ENCODE measurements at places on chromosomes 7 and 10.

DNA sequence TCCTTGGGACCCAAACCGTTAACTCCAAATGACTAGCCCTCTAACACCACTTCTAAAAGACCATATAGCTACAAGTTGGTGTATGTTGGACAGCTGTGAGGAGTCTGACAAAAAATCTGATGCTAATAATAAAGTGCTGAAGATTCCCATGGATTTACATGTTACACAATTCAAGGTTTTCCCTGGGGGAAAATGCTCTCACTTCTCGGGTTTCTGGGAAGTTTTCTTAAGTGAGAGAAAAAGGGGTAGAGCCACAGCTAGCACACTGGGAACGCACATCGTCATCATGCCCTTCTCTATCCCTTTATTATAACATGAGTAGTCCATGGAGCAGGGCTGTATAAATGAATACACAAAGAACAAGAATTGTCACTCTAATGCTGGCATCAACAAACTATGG lies 162.1 kb downstream of the CHCHD3 start:
- no peak for DNase-seq

- no peak for DNase-seq
Observed at GRCh38 chr7:47291461-47292081, 290.3 kb downstream of the TNS3 start.

DNA sequence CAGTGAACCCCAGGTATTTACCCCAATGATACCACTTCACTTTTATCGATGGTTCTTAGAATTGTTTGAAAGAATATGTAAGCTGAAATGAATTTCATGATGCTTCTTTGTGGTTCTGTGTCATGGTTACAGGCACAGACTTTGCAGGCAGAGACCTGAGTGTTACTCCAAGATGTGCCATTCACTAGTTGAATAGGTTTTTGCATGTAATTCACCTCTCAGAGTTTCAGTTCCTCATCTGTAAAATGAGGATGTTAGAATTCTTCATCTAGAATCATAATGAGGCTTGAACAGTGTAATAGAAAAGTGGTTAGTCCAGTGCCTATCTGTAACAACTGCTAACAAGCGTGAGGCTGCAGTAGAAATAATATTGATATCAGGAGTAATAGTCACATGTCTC lies 54.6 kb downstream of the VSTM2A start:
- DNase-seq: no peak

- peak; percentile 94 for DNase-seq
Observed at GRCh38 chr7:115707258-115708012, 323.1 kb downstream of the TFEC start.

DNA sequence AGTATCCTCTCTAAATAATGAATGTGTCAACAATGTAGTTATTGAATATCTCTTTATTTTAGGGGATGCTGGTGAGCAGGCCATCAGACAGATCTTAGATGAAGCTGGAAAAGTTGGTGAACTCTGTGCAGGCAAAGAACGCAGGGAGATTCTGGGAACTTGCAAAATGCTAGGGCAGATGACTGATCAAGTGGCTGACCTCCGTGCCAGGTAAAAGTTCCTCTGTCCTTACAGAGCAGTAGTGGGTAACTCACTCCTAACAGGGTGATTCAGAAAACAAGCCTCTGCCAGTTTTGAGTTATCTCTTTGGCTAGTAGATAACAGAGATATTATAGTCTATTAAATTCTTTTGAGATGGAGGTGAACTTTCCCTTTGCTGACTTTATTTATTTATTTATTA lies 67.3 kb downstream of the AP3M1 start:
- no peak for DNase-seq

- DNase-seq: no peak
Observed at GRCh38 chr10:62054830-62055229, 153.3 kb downstream of the ARID5B start.

DNA sequence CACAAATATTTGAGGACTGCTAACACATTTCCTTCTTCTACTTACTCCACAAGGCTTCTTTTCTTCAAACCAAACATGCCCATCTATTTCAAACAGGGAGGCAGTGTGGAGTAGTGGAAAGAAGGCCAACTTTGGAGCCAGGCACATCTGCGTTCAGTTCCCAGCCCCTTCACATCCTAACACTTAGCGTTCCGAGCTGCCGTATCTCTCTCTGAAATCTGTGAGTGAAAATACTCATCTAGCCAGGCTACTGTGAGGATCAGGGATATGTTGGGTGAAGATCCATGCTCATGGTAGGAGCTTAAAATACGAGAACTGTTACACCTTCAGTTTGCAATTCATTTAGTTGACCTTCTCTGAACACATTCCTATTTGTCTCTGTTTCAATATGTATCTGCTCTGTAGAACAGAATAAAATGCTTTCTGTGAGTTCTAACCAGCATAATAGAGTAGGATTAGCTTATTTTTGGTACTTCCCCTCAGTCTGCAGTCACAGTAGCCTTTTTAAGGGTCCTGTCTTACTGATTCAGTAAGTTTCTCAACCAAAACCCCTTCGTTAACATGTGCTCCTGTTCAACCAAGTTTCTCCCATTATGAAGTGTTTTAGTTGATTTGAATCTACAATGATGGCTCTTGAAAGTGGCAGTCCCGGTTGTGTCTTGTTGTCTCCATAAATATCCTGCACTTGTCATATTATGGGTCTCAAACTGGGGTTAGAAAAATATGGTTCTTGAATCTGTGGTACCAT lies 3.3 kb upstream of the MEST start:
- DNase-seq: no peak

GRCh38 chr10:117553142-117553814 lies 10.7 kb downstream of the EMX2 start:
- no peak for DNase-seq

- no peak for DNase-seq
Observed at GRCh38 chr7:26208040-26208439, 6.5 kb downstream of the CBX3 start.

DNA sequence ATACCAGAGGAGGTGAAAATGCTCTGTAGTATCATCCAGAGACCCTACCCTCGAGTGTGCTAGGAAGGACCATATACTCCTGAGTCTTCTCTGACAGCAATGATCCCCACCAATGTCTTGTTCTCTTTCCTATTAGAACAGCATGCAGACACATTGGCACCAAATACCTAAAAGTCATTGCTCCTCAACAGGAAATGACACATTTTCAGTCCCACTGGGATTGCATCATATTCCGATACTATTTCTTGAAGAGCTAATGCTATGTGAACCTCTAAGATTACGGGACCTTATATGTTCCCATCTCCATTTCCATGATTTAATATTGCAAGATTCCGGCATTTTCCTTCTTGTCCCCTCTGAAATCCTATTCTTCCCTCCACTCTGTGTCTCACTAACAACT lies 177.4 kb downstream of the NRP1 start:
- DNase-seq: no peak

GRCh38 chr10:129440247-129440646 lies 26.8 kb upstream of the MGMT start:
- DNase-seq: no peak

DNA sequence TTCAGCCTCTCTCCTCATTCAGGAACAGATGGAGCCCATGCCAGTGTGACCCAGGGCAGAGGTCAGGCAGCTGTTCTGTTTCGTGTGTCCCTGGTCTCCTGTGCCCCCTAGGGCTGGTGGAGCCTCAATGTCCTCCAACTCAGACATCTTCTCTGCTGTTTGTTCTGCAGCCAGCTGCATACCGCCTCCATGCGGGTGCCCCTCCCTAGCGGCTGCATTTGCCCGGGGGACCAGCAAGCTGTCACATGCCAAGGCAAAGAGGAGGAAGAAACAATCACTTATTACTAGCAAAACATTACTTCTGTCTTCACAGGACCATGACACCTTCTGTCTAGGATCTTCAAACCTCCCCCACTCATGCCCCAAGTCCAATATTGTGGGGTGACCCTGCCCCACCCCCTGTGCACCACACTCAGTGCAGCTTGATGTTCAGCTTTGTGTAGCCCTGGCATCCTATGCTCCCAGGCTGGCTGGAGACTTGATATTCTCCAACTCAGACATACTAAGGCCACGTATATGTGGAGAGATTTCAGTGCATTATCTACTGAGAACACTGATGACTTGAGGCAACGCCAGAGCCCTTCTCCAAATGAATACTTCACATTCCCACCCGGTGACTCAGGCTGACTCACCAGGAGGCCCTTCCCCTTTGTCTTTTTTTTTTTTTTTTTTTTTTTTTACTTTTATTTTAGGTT lies 188.9 kb downstream of the SKIDA1 start:
- no peak for DNase-seq

DNA sequence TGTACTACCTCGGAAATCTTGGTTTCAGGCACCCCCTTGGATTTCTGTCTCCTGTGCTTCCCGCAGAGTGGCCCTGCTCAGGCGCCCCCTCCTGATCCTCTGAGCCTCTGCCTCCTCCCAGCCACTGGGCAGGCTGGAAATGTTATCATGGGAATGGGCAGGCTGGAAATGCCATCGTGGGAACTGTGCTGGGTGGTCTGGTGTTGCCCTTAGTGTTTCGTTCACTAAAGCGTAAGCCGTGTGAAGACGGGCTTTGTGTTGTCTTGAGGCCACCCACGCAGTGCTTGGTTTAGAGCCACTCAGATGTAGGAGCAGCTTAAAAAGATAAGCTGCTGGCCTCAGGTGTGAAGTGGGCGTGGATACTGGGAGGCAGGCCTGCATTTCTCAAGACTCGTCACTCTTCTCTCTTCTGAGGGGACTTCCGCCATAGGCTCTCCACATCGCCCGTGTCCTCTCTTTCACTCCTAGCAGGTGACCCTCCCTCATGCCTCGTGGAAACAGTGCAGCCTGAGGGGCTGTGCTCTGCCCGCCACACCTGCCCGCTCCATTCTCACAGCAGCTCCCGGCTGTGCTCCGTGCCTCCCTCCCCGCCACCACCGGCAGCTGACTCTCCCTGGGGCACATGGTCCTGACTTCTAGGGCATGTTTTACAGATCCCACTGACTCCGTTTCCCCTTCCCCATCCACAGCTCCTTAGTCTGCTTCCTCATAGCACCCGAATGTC lies 28.5 kb downstream of the PPP2R2D start:
- no peak for DNase-seq

DNA sequence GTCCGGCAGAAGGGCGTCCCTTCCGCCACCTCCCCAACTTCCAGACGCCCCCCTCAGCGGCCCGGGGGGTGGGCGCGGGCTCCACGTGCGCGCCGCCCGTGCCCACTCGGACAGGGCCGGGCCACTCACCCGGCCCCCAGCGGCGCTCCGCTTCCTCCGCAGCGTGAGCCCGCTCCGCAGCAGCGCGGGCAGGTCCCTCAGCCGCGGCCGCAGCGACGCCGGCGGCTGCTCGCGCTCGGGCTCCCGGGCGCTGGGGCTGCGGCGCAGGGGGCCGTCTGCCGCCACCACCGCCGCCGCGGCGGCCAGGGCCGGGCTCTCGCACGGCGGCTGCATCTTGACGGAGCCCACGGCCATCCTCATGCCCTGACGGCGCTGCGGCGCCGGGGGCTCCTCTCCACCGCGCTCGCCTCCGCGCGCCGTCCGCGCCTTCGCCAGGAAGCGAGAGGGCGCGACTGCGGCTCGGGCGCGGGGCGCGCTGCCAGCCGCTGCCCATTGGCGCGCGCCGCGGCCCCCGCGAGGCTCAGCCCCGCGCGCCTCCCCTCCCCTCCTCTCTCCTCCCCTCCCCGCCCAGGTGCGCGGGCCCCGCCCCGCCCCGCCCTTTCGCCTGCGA lies at the start of gene RAPGEF5:
TSS of gene RAPGEF5 (minus strand) at position 454 of the 610 bp plus-strand sequence. CDS start at position 360, 94 bp downstream.
- peak; percentile 80 for DNase-seq

GRCh38 chr10:77713521-77714280 lies 76.1 kb upstream of the KCNMA1 start:
- no peak for DNase-seq

DNA sequence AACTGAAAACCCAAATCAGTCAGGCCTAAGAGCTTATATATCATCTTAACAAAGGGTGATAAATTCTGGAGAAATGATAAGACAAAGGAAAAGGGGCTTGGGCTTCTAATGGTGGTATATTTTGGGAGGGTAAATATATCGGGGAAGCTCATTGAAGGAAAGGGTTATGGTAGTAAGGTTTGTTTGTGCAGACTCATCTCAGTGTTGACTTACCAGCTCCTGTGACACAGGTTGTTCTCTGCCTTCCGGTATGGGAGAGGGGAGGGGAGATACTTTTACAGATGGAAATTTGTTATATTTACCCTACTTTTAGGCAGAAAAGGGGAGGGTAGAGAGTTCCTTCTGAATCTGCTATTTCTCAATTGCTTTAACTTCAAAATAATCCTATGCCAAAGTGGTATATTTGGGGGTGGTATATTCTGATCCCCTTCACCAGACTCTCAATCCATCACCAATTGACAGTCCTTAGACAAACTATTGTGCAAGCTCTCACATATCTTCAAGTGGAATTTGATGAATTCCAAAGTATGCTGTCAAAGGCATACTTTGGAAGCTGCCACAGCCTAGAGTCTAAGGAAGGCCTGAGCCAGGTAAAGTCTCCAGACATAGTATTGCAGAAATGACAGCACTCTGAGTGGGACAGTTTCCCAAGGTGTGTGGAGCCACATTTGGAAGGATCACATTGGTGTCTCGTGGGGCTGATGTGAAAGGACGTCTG lies 13.3 kb upstream of the PAPSS2 start:
- no peak for DNase-seq

DNA sequence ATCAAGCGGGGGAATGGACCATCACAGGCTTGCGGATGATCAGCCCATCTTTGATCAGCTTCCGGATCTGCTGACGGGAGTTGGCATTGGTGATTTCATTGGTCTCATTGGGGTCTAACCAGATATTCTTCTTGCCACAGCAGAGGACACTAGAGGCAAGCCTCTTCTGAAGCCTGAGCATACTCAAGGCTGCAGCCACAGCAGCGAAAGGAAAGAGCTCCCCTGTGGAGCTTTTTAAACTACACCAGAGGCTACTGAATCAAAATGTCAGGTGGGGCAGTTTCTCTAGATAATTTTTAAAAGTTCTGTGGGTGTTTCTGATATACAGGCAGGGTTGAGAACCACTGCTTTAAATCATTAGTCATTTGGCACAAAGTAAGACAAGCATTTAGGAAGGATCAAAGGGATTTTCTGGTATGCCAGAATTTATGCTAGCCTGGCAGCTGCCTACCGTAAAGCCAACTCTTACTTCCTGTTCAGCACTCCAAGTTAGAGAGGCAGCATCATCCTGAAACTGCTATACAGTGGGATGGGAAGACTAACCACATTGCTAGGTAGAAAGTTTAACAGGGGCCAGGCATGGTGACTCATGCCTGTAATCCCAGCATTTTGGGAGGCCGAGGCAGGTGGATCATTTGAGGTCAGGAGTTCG lies 7.0 kb downstream of the NAPEPLD start:
- DNase-seq: no peak

DNA sequence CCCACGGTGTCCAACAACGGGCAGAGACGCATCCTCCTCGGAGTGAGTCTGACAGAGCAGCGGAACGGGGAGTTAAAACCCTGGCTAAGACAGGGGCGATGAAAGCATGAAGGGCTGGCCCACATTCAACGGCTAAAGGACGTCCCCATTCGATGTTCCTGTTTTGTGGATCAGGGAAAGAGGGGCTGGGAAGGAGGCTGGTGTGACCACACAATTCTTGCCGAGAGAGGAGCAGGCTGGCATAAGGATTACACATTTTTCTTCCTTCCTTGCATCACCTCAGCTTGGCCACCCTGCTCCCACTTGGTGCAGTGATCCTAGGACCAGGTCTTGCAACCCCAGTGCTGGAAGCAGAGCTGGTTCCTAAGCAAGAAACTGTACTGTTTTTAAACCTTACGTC lies 67.7 kb downstream of the GNA12 start:
- DNase-seq: no peak

GRCh38 chr7:143850682-143851081 lies 51.3 kb downstream of the TCAF1 start:
- no peak for DNase-seq
